Nucleus accumbens (tissue), 56 donors: ENCODE measurements at places on chromosomes 11 and 22.

- no peak for DNase-seq
These were observed 24.8 kb downstream of the CNTF start for GRCh38 chr11:58647141-58647699.

GRCh38 chr22:45866126-45866645 lies 110.8 kb downstream of the WNT7B start:
- no peak for DNase-seq

DNA sequence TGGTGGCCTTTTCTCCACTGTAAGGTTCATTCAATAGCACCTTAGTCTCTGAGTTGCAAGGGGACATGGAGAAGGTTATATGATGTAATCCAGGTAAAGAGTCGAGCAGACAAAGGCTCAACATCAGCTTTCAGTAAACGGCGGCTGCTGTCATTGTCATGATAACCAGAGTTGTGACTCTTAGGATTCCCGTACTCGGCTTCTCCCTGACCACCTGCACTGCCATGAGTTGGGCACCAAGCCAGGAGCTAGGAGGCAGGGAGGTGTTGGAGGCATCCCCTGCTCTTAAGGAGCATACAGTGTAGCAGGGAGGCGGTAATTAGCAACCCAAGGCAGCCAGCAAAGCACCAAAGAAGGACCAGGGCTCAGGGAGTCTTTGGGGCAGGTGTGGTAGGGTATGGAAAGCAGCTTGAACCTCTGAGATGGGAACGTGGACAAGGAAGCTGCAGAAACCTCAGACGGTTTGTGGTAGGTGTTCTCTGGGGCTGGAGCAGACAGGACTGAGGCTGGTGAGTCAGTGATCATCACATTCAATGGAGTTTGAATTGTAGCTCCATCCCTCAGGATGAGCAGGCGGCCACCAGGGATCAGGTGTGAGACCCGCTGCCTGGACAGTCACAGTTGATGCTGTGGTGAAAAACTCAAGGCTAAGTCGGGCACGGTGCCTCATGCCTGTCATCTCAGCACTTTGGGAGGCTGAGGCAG lies 31.7 kb downstream of the LIF start:
- no peak for DNase-seq

- DNase-seq: no peak
These were observed 22.1 kb downstream of the LMO2 start for GRCh38 chr11:33869481-33870422.

GRCh38 chr11:95108671-95109551 lies 19.3 kb downstream of the ENDOD1 start:
- DNase-seq: no peak
